ENCODE measurements at places on chromosomes 1 and 21. TPM values are rescaled to one million over a fixed set of nuclear protein-coding genes. Genes with fewer than 3 reads are reported as not detected.

- DNase-seq = no peak
Measured at GRCh38 chr21:31475223-31475622, 131.2 kb upstream of the TIAM1 start.

DNA sequence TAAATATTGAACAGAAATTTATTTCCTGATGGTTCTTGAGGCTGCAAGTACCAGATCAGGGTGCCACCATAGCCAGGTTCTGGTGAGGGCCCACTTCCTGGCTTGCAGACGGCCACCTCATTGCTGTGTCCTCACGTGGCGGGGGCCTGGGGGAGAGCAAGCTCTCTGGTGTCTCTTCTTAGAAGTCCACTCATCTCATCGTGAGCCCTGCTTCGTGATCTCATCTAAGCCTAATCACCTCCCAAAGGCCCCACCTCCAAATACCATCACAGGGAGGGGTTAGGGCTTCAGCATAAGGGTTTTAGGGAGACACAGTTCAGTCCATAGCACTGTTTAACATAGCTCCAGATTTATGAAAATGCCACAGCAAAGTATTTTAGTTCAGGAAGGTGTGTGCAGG is 119.7 kb downstream of the PRDM2 start:
- DNase-seq = peak; percentile 27

GRCh38 chr21:28771790-28772501 is 220.7 kb downstream of the LTN1 start:
- DNase-seq = no peak

GRCh38 chr1:109664671-109665070 is 3.2 kb upstream of the GSTM2 start:
- DNase-seq = no peak

DNM3 gene
- 0.40 TPM for total RNA-seq

- no peak for DNase-seq
Measured at GRCh38 chr1:115794976-115795639, 26.6 kb upstream of the CASQ2 start.

DNASE2B gene
- total RNA-seq = not detected

DNA sequence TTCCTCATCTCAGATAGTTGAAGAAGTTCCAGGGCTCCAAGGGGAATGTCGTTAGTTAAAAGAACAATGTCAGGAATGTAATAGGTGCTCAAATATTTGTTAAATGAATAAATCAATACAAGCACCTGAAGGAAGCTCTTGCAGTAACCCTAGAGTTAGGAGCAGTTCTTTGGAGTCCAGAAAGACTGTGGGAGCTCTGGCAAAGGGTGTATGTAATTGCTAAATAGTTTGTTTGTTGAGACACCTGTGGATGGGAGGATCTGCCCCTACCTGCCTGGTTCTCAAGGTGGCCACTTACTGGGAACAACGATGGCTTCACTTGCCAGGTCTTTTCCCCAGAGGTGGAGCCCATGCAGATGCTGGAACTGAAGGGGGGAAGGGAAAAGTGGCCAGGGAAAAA is 27.5 kb upstream of the JUN start:
- no peak for DNase-seq

- DNase-seq = no peak
Measured at GRCh38 chr1:232504651-232505050, 125.3 kb downstream of the SIPA1L2 start.

APOBEC4 gene
- not detected for total RNA-seq

OR10Z1 gene
- total RNA-seq = not detected

- no peak for DNase-seq
Measured at GRCh38 chr1:41840592-41841246, 78.0 kb downstream of the HIVEP3 start.

LCE1D gene
- not detected for total RNA-seq

ATP6V0B gene
- total RNA-seq = 70.5 TPM

LIPI gene
- total RNA-seq = not detected

TMEM81 gene
- 2.2 TPM for total RNA-seq

DNA sequence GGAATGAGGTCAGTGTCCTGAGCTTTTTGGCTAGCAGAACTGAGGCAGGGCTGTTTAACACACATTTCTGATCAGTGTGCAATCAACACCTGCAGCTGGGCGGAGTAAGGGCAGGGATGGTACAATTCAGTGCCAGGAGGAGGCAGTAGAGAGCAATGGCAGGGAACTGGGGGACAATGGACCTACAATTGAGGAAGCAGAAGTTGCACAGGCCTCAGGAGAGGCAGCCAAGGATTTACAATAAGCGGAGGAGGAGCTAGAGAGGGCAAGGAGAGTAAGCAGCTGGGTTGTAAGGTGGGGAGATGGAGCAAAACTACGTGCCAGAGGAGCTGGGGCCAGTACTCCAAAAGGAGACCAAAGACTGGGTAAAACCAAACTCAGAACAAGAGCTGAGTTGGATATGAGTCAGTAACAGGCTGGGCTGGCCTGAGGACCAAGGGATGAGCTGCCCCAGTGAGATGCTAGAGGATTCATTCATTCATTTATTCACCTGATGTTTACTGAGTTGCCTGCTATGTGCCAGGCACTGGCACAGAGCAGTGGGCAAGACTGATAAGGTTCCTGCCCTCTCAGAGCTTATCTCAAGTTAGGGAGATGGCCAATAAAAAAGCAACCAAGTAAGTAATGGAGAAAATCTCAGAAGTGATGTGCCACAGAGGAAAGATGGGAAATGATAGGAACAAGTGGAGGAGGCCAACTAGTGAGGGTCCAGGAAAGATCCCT is 10.4 kb upstream of the GALE start:
- DNase-seq = no peak

GJA5 gene
- 1.1 TPM for total RNA-seq

DNA sequence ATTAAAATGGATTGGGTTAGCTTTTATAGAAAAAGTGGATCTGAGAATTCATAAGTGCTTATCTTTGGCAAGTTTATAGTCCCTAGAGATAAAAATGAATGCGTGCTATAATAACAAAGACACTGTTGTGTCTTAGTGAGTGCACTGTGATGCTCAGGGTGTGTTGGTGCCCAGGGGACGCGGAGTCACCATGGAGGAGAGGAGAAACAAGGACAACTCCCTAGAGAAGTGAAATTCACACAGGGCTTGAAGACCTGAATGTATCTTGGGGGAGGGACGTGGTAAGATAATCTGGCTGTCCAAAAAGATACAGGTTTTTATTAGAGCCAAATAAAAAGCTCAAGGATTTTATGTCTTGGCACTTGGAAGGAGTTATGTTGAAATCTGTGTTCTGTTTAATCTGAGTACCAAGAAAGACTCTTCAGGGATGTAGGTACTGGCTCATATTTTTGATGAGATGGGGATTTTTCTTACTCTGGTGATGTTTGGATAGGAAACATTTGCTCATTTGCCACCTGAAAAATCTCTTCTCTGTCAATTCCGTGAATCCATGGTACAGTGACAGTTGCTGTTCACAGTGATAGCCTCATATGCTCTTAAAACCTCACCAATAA is 9.6 kb downstream of the SMYD2 start:
- DNase-seq = no peak

TMEM82 gene
- 33.0 TPM for total RNA-seq

CFHR2 gene
- total RNA-seq = 295 TPM

FNDC5 gene
- 5.4 TPM for total RNA-seq

DNA sequence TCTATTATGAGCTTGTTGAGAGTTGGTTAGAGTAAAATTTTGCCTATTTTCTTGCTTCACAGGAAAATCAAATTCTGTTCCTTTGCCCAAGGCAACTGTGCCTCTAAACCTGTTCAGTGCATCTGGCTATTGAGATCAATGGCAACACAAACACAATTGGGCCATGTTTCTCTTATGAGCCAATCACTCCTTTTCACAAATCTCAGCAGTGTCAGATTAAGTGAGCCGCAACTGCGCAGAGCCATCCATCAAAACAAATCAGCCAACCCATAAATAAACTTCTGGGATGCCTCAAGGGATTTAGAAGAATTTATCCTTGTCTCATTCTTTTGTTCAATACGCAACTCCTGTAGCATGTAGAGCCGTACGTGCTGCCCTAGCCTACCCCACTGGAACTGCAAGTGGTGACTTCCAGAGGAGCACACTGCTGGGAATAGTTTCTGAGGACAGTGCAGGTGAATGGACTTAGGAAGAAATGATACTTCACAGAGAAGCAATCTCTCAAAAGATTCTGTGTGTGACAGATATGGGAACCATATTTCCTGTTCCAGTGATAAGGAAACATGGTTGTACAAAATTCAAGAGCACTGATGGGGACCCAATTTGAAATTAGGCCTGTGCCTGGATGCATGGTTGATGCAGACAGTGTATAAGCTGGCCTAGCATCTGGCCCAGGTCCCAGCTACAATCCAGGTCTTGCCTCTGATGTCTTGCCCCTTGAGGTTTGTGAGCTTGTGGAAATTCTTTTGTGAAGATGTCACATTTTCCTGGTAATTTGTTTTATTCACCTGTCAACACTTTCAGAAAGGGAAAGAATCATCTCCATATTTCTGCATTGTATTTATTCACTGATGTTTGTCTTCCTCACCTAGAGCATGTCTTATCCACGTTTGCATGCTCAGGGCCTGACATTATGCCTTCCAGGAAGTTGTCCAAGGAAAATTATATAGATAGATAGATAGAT is 166.2 kb downstream of the URB2 start:
- no peak for DNase-seq

RNU1-4 gene
- 1,159 TPM for total RNA-seq

GRCh38 chr1:7863756-7864328 is 11.0 kb upstream of the UTS2 start:
- no peak for DNase-seq

GRCh38 chr1:73161418-73161817 is 879.1 kb upstream of the NEGR1 start:
- DNase-seq = no peak

GRCh38 chr1:209937996-209938959 is at the start of gene SYT14:
Gene SYT14 (plus strand): TSS chr1:209938217. CDS start chr1:209938265, 48 bp downstream.
- no peak for DNase-seq

SDCCAG8 gene
- total RNA-seq = 15.2 TPM

DNA sequence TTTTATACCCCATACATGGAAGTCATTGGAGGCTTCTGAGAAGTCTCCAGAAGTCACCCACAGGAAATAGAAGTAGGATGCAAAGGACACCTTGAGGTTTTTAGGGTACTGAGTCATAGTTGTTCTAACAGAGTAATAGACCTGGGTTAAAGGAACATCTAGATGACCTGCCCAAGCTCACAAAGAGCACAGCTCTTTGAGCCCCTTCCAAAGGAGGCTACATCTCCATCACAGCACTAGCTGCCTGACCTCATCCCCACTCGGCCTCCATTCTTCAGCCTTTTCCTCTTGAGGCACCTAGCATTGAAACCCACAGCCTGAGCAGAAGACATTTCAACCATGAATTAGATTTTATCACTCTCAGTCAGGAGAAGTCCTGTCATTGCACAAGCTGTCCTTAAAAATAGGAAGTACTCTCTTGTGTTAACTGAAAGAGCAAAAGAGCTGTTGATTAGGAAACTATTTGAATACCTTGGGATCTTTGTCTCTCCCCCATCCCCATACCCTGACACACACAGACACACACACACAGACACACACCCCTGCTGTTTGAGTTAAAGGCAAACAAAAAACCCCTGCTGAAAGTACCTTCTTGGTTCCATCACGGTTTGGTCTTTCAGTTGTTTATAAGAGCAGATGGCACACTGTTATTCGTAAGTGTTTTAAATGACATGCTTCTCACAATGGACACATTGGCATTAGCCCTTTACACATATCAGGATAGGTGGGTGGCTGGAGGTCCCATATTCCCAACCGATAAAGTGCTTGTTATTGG is 22.2 kb downstream of the MKNK1 start:
- DNase-seq = no peak

CDC42BPA gene
- total RNA-seq = 14.5 TPM

DNA sequence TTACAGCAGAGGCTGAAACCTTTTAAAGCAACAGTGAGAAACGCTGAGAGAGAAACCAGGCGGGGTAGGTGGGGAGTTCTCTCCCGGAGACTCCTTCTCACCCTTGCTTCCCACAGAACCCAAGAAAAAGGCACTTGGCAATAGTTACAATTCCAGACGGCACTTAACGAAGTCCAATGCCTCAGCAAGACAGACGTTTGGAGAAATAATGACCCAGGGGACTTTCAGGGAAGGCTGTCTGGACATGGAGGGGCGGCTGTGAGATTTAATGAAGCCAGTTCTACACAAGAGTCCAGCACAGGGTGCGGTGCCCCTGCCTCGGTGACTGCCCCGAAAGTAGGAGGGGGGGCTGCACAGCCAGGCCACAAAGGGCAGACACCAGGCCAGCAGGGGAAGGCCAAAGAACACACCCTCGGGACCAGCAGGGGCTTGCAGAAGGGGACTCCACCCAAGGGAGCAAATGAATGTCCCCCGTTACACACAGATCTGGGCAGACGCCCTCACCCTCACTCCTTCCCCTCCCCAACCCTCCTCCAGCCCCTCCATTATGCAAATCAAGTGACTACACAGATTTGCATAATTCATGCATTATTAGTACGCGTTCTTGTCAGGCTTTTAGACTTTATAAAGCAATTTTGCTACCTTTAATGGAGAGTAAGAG is 26.3 kb downstream of the KCNN3 start:
- no peak for DNase-seq

ADCY10 gene
- total RNA-seq = 5.5 TPM

- no peak for DNase-seq
Measured at GRCh38 chr1:205279986-205280385, 41.6 kb downstream of the NUAK2 start.

BMP8B gene
- 0.10 TPM for total RNA-seq

NECTIN4 gene
- total RNA-seq = not detected

DNA sequence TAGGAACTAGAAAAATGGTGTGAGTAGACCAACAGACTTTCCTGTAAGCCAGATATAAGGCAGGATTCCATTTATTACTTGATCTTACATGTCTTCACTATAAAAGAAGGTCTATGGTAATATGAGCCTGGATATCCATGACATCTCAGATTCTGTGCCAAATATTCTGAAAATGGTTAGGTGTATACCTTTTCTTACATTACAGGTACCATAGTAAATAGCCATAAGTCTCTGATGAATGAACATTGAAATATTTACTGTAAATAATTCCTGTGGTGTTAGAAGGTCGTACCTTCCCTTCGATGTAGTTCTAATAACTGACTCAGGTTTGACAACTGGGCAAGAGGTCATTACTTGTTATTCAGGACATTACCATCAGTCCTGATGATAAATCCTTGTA is 657.9 kb downstream of the BRINP3 start:
- DNase-seq = no peak

KIF21B gene
- 0.93 TPM for total RNA-seq

GRCh38 chr1:225879521-225880221 is 2.5 kb downstream of the TMEM63A start:
- DNase-seq = no peak

DNA sequence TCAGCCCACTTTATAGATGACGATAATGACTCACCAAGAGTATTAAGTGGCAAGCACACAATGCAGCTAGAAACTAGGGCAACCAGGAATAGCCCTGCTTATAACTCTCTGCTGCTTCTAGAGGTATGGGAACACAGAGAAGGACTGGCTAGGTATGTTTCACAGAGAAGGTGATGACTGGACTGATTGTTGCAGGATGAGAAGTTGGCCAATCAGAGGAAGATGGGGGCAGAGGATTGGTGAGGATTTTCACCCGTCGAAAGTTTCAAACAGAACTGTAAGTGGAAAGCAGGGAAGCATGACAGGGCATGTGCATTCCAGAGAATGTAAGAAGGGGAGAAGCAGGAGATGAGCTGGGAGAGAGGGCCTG is 222.4 kb upstream of the JUN start:
- no peak for DNase-seq

CLDN19 gene
- not detected for total RNA-seq

- DNase-seq = no peak
Measured at GRCh38 chr1:153292740-153293479, 19.8 kb downstream of the PGLYRP3 start.
